Activated CD4-positive, alpha-beta T cell treated with anti-CD3 and anti-CD28 coated beads, Interleukin-2, amount 10 ng/mL, durations not matched to agents 24 days and 14 days (primary cell): ENCODE measurements at places on chromosomes 3 and 15. TPM values are rescaled to one million over a fixed set of nuclear protein-coding genes. Genes with fewer than 3 reads are reported as not detected.

GRCh38 chr15:67110958-67111864 lies 45.8 kb downstream of the SMAD3 start:
- DNase-seq: no peak

The TRPM1 gene
- total RNA-seq: not detected in 2 replicates

The FOXL2NB gene
- not detected in 2 replicates for total RNA-seq

- DNase-seq: peak; percentile 27
Observed at GRCh38 chr3:142858043-142858442, 30.8 kb downstream of the PCOLCE2 start.

The CORO2B gene
- total RNA-seq: 0.09 and 0.16 TPM in 2 replicates

GRCh38 chr3:187401856-187402255 lies 33.7 kb downstream of the RTP4 start:
- DNase-seq: no peak

DNA sequence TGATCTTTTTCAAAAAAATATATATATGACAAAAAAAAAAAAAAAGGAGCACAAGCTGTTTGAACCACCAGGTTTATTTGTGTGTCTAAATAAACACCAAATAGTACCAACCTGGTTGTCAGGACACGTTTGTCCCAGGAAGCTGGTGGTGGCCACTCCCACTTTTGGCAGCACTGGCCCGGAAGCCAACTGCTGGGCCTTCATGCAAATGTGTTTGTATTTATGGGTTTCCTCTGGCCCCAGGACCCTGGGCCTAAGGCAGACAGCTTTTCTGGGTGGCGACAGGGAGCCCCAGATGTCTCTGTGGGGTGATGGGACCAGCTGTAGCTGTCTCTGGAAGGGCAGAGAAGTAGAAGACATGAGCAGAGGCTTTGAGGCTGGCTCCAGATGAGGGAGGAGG lies 31.6 kb downstream of the PRKCD start:
- no peak for DNase-seq

The OXTR gene
- 0.70 and 0.78 TPM in 2 replicates for total RNA-seq

DNA sequence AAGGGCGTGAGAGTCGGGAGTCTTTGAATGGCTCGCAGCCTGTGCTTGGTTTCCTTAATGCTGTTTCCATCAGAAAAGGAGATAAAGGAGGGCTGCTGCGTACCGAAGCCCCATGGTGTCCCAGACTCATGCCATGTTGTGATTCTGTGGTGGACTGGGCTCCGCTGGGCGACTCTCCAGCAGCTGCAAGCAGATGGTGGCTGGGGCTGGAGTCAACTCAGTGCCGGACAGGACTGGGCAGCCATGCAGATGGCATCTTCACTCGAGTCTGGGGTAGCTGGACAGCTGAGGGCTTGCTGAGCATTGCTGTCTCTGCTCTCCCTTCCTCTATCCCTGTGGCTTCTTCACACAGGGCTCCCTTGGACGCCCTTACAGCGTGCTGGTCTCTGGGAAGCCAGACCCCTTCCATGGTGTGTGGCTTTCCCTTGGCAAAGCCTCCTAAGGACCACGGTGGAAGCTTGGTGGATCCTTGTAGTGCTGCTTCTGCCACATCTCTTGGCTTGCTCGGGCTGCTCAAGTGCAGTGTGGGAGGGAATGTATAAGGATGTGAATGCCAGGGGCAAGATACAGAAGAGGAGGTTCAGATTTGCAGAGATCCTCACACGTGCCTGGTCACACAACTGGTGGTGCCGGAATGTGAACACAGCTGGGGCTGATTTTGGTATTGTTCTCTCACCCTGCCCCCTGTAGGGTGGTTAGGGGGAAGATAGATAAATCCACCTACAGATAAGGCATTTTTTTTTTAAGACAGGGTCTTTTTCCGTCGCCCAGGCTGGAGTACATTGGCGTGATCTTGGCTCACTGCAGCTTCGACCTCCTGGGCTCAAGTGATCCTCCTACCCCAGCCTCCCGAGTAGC lies 9.0 kb downstream of the NIPA1 start:
- no peak for DNase-seq

DNA sequence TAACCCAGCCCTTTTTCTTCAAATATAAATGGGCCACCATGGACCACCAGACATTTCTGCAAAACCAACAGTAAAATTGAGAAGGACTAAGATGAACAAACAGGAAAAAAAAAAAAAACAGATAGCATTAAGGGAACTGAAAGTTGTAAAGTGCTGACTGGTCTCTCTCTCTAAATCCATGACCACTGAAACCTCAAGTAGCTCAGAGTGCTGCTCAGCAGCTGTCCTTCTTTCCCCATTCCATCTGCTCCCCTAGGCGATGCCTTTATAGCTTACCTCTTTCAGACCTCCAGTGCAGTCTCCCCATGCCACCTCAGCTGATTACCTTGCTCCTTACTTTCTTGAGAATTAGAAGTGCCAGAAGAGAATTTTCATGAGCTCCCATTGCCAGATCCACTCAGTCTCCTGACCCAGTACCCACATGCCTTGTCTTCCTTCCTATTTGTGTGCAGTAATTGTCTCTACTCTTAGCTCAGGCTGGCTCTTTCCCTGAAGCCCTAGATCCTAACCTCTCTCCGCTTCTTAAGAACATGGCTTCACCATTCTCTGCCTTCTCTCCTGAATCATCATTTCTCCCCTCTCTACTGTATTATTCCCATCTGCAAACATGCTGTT lies 23.9 kb upstream of the XIRP1 start:
- DNase-seq: no peak

The C3orf49 gene
- total RNA-seq: not detected in 2 replicates

- DNase-seq: no peak
Observed at GRCh38 chr15:61393949-61394348, 164.8 kb upstream of the RORA start.

The AADACL2 gene
- total RNA-seq: not detected in 2 replicates

The TRPM7 gene
- total RNA-seq: 39.4 and 41.5 TPM in 2 replicates

GRCh38 chr3:123340336-123340735 lies 108.6 kb downstream of the ADCY5 start:
- DNase-seq: no peak

The ACSBG1 gene
- total RNA-seq: not detected in 2 replicates

The AHSG gene
- not detected in 2 replicates for total RNA-seq

GRCh38 chr3:149180057-149180573 lies 41.5 kb downstream of the CP start:
- DNase-seq: no peak

DNA sequence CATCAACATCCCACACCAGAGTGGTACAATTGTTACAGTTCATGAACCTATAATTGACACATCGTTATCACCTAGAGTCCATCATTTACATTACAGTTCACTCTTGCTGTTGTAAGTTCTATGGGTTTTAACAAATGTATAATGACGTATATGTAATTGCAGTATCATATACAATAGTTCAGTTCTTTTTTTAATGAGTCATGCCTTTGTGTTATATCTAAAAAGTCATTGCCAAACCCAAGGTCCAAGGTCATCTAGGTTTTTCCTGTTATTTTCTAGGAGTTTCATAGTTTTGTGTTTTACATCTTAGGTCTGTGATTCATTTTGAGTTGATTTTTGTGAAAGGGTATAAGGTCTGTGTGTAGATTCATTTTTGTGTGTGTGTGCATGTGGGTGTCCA lies 160.9 kb upstream of the GALNT15 start:
- no peak for DNase-seq

- peak; percentile 86 for DNase-seq
Observed at GRCh38 chr3:49013738-49014660, 4.4 kb downstream of the DALRD3 start.

GRCh38 chr15:50321680-50322210 lies 33.3 kb downstream of the GABPB1 start:
- no peak for DNase-seq

DNA sequence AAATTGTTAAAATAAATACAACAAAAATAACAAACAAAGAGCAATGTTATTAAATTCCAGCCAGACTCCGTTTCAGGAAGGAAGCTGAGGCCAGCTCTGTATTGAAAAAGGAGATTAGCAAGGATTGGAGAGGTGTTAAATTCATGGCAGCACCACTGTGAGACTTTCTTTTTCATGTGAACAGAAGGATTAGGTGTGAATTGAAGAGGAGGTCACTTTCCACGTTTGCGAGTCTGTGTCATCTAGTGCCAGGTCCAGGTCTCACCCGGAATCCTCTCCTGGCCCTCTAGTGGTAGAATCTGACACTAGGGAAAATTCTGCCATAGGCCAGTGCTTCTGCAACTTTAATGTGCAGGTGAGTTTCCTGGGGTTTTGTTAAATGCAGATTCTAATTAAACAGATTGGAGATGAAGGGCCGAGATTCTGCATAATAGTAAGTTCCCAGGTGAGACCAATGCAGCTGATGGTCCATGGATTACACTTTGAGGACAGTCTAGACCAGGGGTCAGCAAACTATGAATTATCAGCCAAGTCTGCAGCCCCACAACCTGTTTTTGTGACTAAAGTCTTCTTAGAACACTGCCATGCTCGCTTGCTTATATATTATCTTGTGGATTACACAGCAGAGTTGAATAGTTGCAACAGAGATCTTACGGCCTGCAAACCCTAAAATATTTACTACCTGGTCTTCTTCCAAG lies 9.2 kb upstream of the SLC6A1 start:
- DNase-seq: peak; percentile 70

The KY gene
- total RNA-seq: not detected in 2 replicates

DNA sequence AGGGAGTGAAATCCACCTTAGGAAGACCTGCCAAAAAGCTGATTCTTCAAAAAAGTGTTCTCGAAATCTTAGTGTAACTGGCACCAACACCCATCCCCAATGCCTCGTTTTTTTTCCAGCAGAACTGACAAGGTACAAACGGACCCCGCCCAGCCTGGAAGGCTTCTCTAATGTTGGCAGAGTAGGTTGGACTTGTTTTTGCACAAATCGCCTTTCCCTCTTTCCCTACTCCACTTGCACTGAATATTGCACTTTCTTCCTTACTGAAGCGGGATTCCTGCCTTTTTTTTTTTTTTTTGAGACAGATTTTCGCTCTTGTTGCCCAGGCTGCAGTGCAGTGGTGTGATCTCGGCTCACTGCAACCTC lies 544 bp upstream of the TIMMDC1 start:
- peak; percentile 68 for DNase-seq

GRCh38 chr3:99502871-99503270 lies 135.5 kb upstream of the COL8A1 start:
- DNase-seq: no peak

- no peak for DNase-seq
Observed at GRCh38 chr15:65903296-65904073, 34.2 kb downstream of the RAB11A start.

DNA sequence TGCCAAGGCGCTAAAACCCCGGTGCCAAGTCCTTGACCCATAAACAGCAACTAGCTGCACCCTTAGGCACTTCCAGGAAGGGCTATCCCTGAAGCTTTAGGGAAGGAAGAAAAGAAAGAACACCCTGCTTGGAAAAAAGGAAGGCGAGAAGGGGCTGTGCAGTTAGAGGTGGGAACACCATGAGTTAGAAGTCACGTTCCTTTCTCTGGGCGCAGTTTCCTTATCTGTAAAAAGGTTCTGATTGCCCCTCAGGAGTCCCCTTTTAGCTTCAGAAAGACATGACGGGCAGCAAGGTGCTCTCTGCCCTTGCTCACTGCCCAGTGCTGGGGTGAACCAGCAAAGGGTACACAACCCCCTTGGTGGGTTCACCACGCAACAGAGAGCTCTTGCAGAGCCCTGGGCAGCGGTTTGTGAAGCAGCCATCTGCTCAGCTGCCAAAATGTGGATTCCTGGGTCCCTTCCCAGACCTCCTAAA lies 798 bp downstream of the GCHFR start:
- DNase-seq: peak; percentile 65

DNA sequence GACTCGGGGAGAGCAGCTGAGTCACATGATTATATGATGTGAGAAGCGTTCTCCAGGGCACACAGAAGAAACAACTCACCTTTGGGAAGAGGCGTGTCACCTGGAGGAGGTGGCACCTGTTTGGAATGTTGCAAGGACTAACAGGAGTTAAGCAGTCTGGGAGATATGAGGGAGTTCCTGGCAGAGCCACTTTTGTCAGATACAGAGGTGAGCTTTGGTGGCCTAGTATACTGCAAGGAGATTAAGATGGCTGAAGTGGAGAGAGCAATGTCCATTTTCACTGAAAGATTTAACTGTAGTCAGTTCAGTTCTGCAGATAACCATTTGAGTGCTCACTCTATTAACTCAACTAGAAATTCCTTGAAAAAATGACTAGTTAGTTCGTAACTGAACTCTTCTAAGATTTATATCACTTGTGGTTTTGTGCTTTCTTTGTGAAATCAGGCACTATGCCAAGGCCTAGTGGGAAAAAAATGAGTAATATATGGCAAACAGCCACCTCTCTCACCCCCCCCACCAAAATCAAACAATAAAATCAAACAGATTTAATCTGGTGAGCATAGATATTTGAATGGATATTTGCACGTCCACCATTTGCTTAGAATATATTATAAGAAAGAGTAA lies 61.3 kb downstream of the CRYBG3 start:
- DNase-seq: no peak

GRCh38 chr15:23472678-23473077 lies 25.6 kb upstream of the GOLGA6L2 start:
- no peak for DNase-seq

The EIF4E3 gene
- total RNA-seq: 20.3 and 20.7 TPM in 2 replicates

GRCh38 chr15:101651554-101652097 lies 555 bp downstream of the TM2D3 start:
- DNase-seq: no peak
